ENCODE measurements at places on chromosomes 11 and 22.

DNA sequence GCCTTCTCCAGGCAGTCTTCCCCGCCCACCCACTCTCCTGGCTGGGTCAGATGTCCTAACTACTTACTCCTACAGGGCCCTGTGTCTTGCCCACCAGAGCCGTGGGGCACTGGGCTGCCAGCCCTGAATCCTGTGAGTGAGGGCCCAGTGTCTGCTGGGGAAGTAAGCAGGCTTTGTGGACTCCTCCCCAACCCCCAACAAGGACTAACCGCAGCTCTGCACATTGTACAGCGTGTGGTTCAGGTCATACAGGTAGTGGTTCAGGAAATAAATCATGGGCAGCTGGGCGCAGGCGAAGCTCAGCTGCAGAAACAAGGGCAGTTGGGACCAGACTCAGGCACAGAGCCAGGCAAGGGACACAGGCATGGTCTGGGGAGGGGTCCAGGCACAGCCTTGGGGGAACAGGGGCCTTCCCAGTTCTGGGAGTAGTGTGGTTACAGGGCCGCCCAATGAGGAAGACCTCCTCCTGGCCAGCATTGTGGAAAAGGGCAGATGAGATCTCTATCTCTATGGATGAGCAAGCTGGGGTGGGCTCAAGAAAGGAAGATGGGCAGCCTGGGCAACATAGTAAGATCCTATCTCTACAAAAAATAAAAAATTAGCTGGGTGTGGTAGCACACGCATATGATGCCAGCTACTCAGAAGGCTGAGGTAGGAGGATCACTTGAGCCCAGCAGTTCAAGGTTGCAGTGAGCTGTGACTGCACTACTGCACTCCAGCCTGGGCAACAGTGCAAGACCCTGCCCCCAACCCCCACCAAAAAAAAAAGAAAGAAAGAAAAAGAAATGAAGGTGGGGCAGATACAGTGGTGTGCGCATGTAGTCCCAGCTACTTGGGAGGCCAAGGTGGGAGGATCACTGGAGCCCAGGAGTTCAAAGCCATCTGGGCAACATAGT is 5.5 kb downstream of the UNC93B1 start:
- DNase-seq = no peak

DNA sequence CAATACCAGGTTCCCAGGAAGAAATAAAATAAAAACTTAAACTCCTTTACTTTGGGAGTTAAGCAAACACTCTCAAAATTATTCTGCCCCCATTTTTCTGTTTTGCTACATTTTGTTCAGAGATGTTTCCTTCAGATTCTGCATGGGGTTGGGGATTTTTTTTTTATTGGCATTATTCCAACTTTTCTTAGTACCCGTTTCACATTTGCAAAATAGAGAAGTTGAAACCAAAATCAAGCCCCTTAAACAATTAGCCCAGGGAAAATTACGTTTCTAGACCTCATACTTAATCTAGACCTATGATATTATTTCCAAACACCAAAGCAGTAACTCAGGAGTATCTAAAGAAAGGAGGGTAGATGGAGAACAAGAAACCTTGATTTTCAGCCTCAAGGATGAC is 20.6 kb upstream of the MS4A7 start:
- DNase-seq = no peak

DNA sequence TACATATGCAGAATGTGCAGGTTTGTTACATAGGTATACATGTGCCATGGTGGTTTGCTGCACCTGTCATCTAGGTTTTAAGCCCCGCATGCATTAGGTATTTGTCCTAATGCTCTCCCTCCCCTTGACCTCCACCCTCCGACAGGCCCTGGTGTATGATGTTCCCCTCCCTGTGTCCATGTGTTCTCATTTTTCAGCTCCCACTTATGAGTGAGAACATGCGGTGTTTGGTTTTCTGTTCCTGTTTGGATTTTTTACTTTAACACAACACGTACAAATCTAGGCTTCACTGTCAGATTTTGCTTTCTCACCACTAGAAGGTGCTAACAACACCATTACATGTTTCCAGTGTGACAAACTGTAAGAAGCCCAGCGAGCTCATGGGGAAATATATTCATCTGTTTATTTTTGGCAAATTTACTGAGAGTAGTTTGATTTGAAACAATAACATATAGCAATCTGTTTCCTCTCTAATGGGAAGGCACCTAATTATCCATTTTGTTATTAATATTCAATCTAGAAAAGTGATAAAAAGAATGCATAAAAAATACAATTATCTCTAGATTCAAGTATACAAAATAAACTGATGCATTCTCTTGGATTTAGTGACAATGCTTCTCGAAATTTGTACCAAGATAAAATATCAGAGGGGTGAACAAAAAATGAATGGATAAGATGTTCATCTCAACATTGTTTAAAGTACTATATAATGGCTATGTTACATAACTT is 23.2 kb upstream of the BIRC3 start:
- DNase-seq = no peak

DNA sequence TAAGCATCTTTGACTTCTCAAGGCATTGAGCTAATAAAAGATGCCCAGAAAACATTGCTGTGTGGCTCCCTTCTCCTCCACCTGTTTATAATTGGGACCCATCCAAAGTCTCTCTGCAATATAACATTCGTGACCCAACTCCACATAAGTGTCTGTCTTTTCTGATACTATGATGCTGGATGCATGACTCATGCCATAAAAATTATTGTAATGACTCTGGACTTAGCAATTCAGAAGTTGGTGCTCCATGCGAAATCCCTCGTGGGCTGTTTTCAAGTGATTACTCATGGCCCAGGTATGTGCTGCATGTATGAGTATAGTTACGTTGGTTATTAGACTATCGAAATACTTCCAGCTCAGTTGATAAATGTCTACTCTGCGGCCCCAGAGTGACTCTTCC is 11.7 kb downstream of the FJX1 start:
- no peak for DNase-seq

- DNase-seq = no peak
Measured at GRCh38 chr11:66317322-66317722, 478 bp upstream of the CD248 start.

Measured in NCI-H2171 (cell line).